ENCODE measurements at places on chromosomes 1 and 21. TPM values are rescaled to one million over a fixed set of nuclear protein-coding genes. Genes with fewer than 3 reads are reported as not detected.

MEF2D gene
- total RNA-seq: 8.1 TPM

SYPL2 gene
- 5.5 TPM for total RNA-seq

HTR1D gene
- not detected for total RNA-seq

PUM1 gene
- total RNA-seq: 74.3 TPM

KRTAP10-9 gene
- not detected for total RNA-seq

GPR25 gene
- total RNA-seq: not detected

FCRLB gene
- 5.5 TPM for total RNA-seq

MYOG gene
- not detected for total RNA-seq

IPP gene
- total RNA-seq: 10.9 TPM

SPATA21 gene
- not detected for total RNA-seq

IL23R gene
- not detected for total RNA-seq

RBP7 gene
- total RNA-seq: not detected

NID1 gene
- 160 TPM for total RNA-seq

S100A3 gene
- 22.0 TPM for total RNA-seq

FNBP1L gene
- 5.1 TPM for total RNA-seq

DNAJB4 gene
- total RNA-seq: 37.7 TPM

FAM72C gene
- total RNA-seq: under 0.01 TPM

LRRC53 gene
- total RNA-seq: not detected

UMODL1 gene
- not detected for total RNA-seq

HNRNPCL4 gene
- total RNA-seq: not detected

MYCL gene
- 0.37 TPM for total RNA-seq

S100A9 gene
- total RNA-seq: not detected

ZNF683 gene
- total RNA-seq: not detected

CD1D gene
- 0.39 TPM for total RNA-seq

ZNF648 gene
- total RNA-seq: not detected

OR2L13 gene
- not detected for total RNA-seq

ST6GALNAC3 gene
- 0.39 TPM for total RNA-seq

NECTIN4 gene
- not detected for total RNA-seq

RPTN gene
- not detected for total RNA-seq

VSIG8 gene
- not detected for total RNA-seq

C1orf105 gene
- not detected for total RNA-seq

VAMP4 gene
- total RNA-seq: 6.6 TPM

SELENBP1 gene
- total RNA-seq: 25.0 TPM

NTNG1 gene
- total RNA-seq: 12.7 TPM

RYR2 gene
- not detected for total RNA-seq

UTP11 gene
- total RNA-seq: 52.4 TPM

HLX gene
- 5.1 TPM for total RNA-seq

SLC25A24 gene
- 47.5 TPM for total RNA-seq

CCDC181 gene
- total RNA-seq: 0.37 TPM

S100A2 gene
- total RNA-seq: 1.5 TPM

GUCA2A gene
- not detected for total RNA-seq

HNRNPCL1 gene
- total RNA-seq: not detected

Measured in subcutaneous preadipocyte (primary cell).